ENCODE measurements at places on chromosomes 4 and X. TPM values are rescaled to one million over a fixed set of nuclear protein-coding genes. Genes with fewer than 3 reads are reported as not detected.

DNA sequence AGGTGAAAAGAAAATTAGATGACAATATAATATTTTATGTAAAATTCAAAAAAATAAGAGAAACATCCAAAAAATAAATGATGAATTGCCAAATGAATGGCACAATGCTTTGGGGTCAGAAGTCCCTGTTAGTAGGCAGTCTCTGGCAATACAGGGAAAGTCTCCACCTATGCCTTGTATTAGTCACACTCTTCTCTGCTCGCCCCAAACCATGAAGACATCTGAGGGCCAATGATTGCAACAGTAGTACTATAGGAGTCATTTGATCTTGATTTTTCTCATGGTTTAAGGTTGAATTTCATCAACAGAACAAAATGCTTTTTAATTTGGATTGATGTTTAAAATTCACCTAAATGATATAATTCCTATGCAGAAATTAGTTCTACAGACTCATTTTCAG, 3.9 kb upstream of the PRSS12 start:
- peaks cover 12% of the 10 kb centered on the region for H3K4me1 ChIP-seq
- no peak overlapping the region for H3K4me3 ChIP-seq
- H3K36me3 ChIP-seq: no peaks in the 10 kb centered on the region
- peaks cover 3% of the 10 kb centered on the region for H3K27me3 ChIP-seq

GRCh38 chrX:68041110-68041509, 392.2 kb downstream of the OPHN1 start:
- H3K4me1 ChIP-seq: no peaks in the 10 kb centered on the region
- DNase-seq: no peak
- H3K27me3 ChIP-seq: no peaks in the 10 kb centered on the region
- no peak overlapping the region for H3K4me3 ChIP-seq

DNA sequence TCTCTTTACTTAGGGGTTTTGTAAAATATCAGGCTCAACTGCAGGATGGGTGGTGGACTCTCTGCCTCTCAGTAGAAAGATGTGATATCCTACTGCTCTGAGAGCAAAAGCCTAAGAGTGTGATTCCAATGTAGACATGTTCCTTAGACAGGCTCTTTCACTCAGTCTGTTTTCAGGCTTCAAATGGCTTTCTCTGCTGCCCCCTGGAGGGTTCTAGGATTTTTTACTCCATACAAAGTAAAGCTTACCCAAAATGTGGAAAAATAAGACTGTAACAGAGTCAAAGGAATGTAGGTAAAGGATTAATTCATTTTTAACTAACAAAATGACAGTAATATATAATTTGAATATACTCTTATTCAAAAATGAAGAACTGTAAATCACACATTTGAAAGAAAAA, 32.1 kb downstream of the ZGRF1 start:
- no peaks in the 10 kb centered on the region for H3K27me3 ChIP-seq
- no peak overlapping the region for H3K27ac ChIP-seq
- H3K4me3 ChIP-seq: no peak overlapping the region
- peak; percentile 73 for DNase-seq
- H3K36me3 ChIP-seq: peaks cover 4% of the 10 kb centered on the region

DNA sequence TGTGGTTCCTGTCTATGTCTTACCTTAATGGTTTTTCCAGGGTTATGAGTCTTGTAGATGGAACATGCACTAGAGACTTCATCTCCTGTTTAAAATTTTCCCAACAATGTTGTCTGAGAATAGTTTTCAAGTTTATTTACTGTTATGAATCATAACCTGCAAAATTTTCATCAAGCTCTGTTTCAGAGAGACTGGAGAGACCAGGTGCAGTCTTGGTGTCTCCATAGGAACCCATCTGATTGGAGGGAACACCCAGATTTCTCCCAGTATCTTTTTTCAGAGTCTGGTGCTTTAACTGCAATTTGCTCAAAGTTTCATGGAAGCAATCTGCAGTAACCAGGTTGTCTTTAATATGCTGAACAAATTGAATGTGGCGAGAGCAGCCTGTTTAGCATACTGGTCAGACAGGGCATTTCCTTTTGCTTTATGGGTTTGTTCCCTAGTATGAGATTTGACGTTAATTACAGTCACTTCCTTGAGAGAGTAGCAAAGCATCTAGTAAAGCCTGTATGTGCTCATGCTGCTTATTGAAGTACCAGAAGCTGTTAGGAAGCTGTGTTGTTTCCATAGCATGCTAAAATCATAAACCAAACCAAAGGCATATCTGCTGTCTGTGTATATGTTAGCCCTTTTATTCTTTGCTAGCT, 18.8 kb upstream of the VSIG1 start:
- H3K27ac ChIP-seq: no peak overlapping the region
- H3K36me3 ChIP-seq: no peaks in the 10 kb centered on the region
- DNase-seq: no peak
- no peaks in the 10 kb centered on the region for H3K4me1 ChIP-seq
- H3K27me3 ChIP-seq: peaks cover 22% of the 10 kb centered on the region

DNA sequence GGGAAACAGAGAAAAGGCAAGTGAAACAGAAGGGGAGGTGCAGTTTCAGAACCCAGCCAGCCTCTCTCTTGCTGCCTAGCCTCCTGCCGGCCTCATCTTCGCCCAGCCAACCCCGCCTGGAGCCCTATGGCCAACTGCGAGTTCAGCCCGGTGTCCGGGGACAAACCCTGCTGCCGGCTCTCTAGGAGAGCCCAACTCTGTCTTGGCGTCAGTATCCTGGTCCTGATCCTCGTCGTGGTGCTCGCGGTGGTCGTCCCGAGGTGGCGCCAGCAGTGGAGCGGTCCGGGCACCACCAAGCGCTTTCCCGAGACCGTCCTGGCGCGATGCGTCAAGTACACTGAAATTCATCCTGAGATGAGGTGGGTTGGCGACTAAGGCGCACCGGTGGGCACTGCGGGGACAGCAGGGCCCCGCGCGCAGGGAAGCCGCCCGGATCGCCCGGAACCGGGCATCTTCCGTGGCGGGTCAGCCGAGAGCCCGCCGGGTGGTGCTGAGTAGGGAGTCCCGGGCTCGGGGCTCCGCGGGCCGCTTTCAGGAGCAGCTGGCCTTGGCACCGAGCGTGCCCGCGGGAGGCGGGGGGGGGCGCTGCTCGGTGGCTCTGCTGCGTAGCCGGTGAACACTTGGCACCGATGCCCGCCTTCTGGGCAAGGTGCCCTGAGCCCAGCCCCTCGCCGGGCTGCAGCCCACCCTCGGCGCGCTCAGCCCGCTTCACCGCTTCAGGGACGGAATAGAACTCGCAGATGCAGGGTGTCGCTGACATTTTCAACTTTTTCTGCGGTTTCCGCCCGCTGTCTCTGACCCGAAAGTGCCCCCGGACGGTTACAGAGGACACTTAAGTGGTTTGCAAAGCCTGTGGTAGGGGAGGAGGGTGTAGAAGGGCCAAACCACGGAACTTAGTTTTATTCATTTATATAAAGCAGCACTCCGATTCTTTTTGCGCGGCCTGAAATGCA, at the start of gene CD38:
CD38 (plus strand) TSS at position 40 of the 953 bp plus-strand sequence; CDS start at position 127, 87 bp downstream.
- peak within 1 kb of the TSS; percentile 52 for H3K4me3 ChIP-seq
- peaks cover 1% of the 10 kb centered on the region for H3K4me1 ChIP-seq
- H3K27ac ChIP-seq: peak within 1 kb of the TSS; percentile 42
- no peaks in the 10 kb centered on the region for H3K36me3 ChIP-seq

DNA sequence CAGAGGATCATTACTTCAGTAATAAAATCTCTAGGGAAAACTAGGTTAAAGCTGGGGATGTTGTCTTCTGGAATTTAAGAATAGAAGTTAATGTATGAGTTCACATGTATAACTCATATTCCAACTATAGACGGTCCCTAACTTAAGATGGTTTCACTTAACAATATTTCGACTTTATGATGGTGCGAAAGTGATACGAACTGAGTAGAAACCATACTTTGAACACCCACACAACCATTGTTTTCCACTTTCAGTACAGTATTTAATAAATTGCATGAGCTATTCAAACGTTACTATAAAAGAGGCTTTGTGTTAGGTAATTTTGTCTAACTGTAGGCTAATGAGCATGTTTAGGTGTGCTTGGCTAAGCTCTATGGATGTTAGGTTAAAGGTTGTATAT, 38.7 kb downstream of the CCSER1 start:
- DNase-seq: no peak
- no peak overlapping the region for H3K27ac ChIP-seq
- H3K27me3 ChIP-seq: no peaks in the 10 kb centered on the region

GRCh38 chr4:170425521-170426143, 335.9 kb upstream of the AADAT start:
- no peaks in the 10 kb centered on the region for H3K36me3 ChIP-seq
- H3K4me3 ChIP-seq: no peak overlapping the region
- H3K27me3 ChIP-seq: no peaks in the 10 kb centered on the region

DNA sequence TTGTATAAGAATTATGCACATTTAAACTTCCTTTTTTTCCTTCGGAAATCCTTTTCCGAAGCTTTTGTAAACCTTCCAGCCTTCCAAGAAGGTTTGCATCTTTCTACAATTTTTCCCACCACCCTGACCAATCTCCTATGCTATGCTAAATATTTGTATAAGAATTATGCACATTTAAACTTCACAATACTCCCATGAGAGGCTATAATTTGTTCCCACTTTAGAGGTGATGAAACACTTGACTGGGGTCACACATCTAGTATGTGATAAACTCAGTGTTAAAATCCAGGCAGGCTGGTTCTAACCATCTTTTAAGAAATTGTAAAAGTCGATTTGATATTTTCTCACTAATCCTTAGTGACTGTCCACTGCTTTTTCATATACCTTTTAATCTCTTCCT, 22.1 kb downstream of the NUDT6 start:
- no peaks in the 10 kb centered on the region for H3K4me1 ChIP-seq
- H3K27ac ChIP-seq: no peak overlapping the region
- no peaks in the 10 kb centered on the region for H3K27me3 ChIP-seq
- peaks cover 2% of the 10 kb centered on the region for H3K36me3 ChIP-seq

IL21 gene
- not detected for polyA plus RNA-seq

DNA sequence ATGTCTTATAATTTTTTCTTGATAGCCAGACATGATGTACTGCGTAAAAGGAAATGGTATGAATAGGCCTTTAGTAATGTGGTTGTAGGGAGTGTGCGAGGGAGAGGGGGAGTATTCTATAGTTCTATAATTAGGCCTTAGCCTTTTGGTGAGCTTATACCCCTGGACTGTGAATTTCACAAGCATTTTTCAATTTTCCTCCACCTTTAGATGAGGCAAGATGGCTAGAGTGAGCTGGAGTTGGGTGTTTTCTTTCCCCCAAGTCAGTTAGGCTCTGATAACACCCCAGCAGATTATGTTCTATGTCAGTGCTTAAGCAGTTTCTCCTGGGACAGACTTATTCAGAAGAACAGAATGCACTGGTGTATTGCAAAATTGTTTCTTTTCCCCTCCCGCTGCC, 210.2 kb upstream of the NPY2R start:
- H3K27ac ChIP-seq: no peak overlapping the region
- H3K27me3 ChIP-seq: no peaks in the 10 kb centered on the region
- H3K4me3 ChIP-seq: no peak overlapping the region

MAGEB10 gene
- not detected for polyA plus RNA-seq

FGFR3 gene
- 8.1 TPM for polyA plus RNA-seq

DNA sequence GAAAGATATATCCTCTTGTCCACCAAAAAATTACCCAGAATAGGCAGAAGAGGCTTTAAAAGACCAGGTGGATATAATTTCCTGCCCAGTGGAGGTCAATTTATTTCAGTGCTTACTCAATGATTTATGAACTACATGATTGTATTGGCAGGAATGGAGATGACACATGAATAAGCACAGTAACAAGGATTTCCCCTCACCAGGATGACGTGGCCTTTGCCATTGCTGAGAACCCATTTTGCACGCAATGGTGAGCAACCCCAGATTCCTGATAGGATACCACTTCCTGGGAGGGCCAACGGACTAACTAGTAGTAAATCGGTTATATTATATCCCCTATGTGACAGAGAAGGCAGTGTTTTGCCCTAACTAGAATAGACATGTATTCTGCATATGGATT, 11.6 kb upstream of the TTC29 start:
- no peaks in the 10 kb centered on the region for H3K4me1 ChIP-seq
- no peaks in the 10 kb centered on the region for H3K36me3 ChIP-seq
- H3K27ac ChIP-seq: no peak overlapping the region
- H3K4me3 ChIP-seq: no peak overlapping the region
- H3K27me3 ChIP-seq: no peaks in the 10 kb centered on the region

ADH5 gene
- polyA plus RNA-seq: 83.7 TPM

GRCh38 chr4:125231661-125232060, 83.1 kb upstream of the FAT4 start:
- H3K4me3 ChIP-seq: no peak overlapping the region
- no peaks in the 10 kb centered on the region for H3K27me3 ChIP-seq
- no peak for DNase-seq
- H3K36me3 ChIP-seq: no peaks in the 10 kb centered on the region

GRCh38 chr4:158327525-158327924, 117.2 kb downstream of the TMEM144 start:
- no peak overlapping the region for H3K27ac ChIP-seq
- no peak overlapping the region for H3K4me3 ChIP-seq
- H3K36me3 ChIP-seq: no peaks in the 10 kb centered on the region
- H3K4me1 ChIP-seq: peaks cover 1% of the 10 kb centered on the region
- H3K27me3 ChIP-seq: no peaks in the 10 kb centered on the region

DNA sequence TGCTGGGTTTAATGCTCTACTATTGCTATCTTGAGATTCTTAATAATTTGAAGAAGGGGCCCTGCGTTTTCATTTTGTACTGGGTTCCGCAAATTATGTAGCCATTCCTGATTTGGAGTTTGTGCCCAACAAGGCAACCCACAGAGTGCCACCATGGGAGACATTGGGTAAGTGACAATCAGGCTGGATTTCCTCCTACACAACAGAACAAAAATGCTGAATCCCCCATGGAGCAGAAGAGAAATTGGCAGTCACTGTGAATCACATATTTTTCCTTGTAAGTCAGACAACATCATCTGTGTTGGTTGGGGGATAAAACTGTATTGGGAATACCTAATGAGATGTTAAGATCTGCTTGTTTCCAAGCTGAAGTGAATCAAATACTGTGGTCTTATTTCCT, 80.9 kb downstream of the CNGA2 start:
- H3K27me3 ChIP-seq: no peaks in the 10 kb centered on the region
- no peaks in the 10 kb centered on the region for H3K4me1 ChIP-seq
- no peak for DNase-seq
- no peak overlapping the region for H3K27ac ChIP-seq
- no peak overlapping the region for H3K4me3 ChIP-seq

RBM3 gene
- 223 TPM for polyA plus RNA-seq

TKTL2 gene
- not detected for polyA plus RNA-seq

- no peak overlapping the region for H3K4me3 ChIP-seq
- no peaks in the 10 kb centered on the region for H3K27me3 ChIP-seq
These were observed 197.2 kb downstream of the ARHGAP24 start for GRCh38 chr4:85672116-85672515.

DCAF12L2 gene
- not detected for polyA plus RNA-seq

DNA sequence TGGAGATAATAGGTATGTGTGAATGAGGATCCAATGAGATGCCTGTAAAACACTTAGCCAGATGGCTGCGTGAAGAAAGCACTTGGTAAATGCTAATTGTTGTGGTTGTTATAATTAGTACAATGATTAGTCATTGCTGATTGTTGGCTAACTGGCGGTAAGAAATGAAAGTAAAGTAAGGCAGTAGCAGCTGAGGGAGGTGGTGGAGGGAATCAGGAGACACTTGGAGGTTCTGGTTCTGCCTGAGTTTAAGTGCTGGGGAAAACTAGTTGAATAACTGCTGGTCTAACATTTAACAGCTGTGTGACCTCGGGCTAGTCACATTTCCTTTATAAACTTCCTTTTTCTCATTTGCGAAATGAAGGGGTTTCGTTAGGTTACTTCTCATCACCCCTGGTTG, 30.9 kb downstream of the CD38 start:
- DNase-seq: no peak
- no peak overlapping the region for H3K27ac ChIP-seq
- H3K4me3 ChIP-seq: no peak overlapping the region
